ENCODE measurements at places on chromosomes 13 and 19. TPM values are rescaled to one million over a fixed set of nuclear protein-coding genes. Genes with fewer than 3 reads are reported as not detected.
A peak's percentile ranks its signal among the peaks of the same experiment; 100 is the strongest.

DNA sequence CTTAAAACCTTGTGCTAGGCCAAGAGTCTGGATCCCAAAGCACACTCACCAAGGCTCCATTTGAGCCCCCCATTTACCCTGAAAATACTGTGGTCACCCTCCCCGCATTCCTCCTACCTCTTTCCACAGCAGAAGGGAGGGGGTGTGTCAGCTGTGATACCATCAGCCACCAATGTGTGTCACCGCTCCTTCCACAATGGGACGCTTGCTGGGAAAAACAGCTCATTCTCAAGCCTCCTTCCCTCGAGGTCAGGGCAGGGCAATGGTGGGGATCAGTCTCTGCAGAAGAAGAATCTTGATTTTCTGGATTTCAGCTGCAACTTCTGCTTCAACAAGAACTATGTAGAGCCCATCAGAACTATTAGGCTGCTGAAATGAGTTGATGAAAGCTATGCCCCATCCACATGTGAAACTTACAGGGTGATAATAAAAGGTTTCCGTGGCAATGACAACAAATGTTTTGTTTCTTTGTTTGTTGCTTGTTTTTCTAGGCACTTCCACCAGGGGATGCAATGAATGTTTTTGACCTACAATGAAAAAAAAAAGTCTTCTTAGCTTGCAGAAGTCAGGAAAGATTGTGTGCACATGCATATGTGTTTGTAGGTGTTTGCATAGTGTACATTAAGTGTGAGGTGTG lies 26.4 kb upstream of the ZNF507 start:
- H3K4me1 ChIP-seq = no peaks in the 10 kb centered on the region
- H3K4me3 ChIP-seq = no peak overlapping the region
- no peaks in the 10 kb centered on the region for H3K36me3 ChIP-seq

GRCh38 chr13:105965910-105966309 lies 569.6 kb downstream of the EFNB2 start:
- no peaks in the 10 kb centered on the region for H3K4me1 ChIP-seq
- no peak overlapping the region for H3K4me3 ChIP-seq
- DNase-seq = no peak
- H3K36me3 ChIP-seq = no peaks in the 10 kb centered on the region

GRCh38 chr13:89455225-89455624 lies 1784.1 kb downstream of the SLITRK5 start:
- DNase-seq = no peak
- no peaks in the 10 kb centered on the region for H3K36me3 ChIP-seq
- no peak overlapping the region for H3K27ac ChIP-seq

GRCh38 chr13:45915686-45916439 lies 64.3 kb upstream of the SIAH3 start:
- DNase-seq = no peak
- H3K36me3 ChIP-seq = no peaks in the 10 kb centered on the region
- no peaks in the 10 kb centered on the region for H3K27me3 ChIP-seq
- H3K4me3 ChIP-seq = no peak overlapping the region
- H3K4me1 ChIP-seq = no peaks in the 10 kb centered on the region

DNA sequence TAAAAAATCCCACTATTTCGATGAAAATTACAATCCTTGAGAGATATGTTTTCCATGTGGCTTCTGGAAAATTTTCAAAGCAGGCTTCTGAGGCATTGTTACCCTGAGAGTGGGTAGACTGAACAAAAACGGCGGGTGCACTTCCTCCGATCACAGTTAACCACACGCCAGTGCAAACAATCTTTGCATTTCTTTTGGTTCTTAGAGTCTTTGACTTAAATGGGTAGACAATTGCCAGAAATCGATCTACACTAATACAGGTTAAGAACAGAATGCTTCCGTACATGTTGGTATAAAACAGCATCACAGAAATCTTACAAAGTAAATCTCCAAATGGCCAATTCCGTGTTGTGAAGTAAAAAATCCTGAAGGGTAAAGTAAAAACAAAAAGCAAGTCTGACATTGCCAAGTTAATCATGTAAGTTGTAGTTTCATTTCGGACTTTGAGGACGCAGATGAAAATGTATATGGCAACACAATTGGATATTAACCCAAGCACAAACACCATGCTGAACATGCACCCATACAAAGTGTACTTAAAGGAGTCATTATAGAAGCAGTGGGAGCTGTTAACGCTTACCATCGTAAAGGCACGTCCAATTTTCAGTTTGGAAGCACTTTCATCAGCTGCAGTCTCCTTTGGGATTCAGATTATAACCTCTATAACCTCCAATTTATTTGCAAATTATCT lies 927 bp downstream of the LPAR6 start:
- no peak overlapping the region for H3K27ac ChIP-seq
- no peaks in the 10 kb centered on the region for H3K4me1 ChIP-seq
- no peaks in the 10 kb centered on the region for H3K27me3 ChIP-seq
- H3K36me3 ChIP-seq = peaks cover 13% of the 10 kb centered on the region

DNA sequence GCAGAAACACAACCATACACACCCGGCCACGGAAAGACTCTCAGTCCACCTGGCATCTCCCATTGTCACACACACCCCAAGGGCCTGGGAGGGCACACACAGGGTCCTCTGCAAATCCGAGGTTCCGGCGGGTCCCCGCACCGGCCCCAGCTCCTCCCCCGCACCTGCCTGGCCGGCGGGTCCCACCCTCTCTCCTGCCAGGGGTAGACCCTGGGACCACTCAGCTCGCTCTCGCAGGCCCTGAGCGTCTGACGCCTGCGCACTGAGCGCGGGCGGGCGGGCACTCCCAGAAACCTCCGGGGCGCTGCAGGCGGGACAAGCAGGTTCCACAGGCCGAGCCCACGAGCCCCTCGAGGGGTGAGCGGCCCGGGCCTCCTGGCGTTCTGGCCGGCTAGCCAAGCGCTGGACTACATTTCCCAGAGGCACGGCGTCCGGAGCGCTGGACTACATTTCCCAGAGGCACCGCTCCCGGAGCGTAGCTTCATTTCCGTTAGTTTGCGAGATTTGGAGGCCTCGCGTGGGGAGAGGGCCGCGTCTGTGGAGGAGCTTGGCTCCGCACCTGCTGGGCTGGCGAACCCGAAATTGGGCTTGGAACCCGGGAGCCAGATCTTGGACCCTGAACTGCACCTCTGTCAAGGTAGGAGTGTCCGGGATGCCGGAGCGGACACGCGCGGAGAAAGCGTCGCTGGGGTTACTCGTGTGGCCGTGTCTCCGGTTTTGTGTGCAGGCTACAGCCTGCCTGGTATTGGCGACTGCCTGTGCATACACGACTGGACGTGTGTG lies at the start of gene ZNF420:
TSS of gene ZNF420 (plus strand) at position 500 of the 783 bp plus-strand sequence. CDS start 10,686 bp downstream, outside the sequence.
- H3K36me3 ChIP-seq = peaks cover 20% of the 10 kb centered on the region
- H3K4me3 ChIP-seq = peak within 1 kb of the TSS; percentile 90
- peak; percentile 97 for DNase-seq
- peaks cover 4% of the 10 kb centered on the region for H3K4me1 ChIP-seq

The CCDC122 gene
- 5.6 TPM for total RNA-seq

DNA sequence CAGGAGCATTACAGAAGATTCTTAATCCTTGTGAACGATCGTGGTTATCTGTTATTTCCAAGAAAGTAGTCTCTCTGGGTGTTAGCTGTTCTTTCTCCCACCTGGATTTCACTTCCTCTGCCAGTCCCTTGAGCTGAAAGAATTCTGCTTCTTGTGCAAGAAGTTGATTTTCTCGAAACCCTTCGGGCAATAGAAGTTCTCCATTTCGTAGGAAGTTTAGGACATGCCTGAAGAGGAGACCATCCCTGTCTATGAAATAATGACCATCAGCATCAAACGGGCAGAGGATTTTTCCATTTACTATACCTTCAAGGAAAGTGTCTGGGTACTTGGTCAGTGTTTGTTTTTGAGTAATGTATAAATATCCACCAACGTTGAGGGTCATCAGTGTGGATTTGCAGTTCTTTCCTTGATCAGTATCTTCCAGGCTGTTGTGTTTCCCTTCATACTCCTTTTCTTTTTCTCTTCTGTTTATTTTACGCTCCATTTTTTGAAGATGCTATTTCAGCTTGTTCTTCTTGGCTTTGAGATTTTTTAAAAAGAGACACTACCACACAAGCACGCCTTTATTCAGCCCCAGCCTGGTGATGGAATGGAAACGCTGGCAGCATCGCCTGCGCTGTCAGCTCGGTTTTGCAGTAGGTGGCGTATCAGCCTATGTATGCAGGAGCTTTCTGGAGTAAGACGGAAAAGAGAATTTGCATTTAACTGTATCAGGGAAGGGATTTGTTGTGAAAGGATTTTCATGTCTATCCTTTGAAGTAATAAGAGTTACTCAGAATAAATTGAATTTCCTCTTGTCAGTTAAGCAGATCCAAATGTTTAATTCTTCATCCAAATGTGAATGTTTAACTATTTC lies 6.5 kb downstream of the KCTD4 start:
- DNase-seq = peak; percentile 43
- no peaks in the 10 kb centered on the region for H3K27me3 ChIP-seq
- H3K4me1 ChIP-seq = no peaks in the 10 kb centered on the region
- H3K36me3 ChIP-seq = no peaks in the 10 kb centered on the region

The C19orf81 gene
- 11.0 TPM for total RNA-seq

- H3K27ac ChIP-seq = no peak overlapping the region
- no peak overlapping the region for H3K4me3 ChIP-seq
- no peaks in the 10 kb centered on the region for H3K27me3 ChIP-seq
- H3K4me1 ChIP-seq = no peaks in the 10 kb centered on the region
- DNase-seq = peak; percentile 70
Observed at GRCh38 chr19:35468637-35469036, 20.6 kb downstream of the FFAR2 start.

- no peak overlapping the region for H3K27ac ChIP-seq
- DNase-seq = no peak
- H3K27me3 ChIP-seq = no peaks in the 10 kb centered on the region
- H3K4me3 ChIP-seq = no peak overlapping the region
Observed at GRCh38 chr13:72617186-72617585, 110.2 kb downstream of the MZT1 start.

DNA sequence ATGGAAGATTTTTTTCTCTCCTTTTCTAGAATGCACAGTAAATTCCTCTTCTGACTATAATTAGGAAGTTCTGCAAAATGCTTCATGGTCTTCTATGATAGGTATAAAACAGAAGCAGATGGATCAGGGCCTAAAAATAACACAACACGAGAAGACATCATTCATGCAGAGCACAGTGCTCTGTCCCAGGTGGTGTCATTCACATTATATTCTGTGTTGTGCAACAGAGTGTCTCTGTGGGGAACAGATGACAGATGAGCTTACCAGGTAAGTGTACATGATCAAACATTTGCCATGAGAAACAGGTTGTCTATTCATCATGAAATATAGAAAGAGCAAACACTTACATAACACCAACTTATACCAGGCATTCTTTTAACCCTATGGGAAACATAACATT lies 288.3 kb downstream of the KCTD12 start:
- no peaks in the 10 kb centered on the region for H3K36me3 ChIP-seq
- H3K4me3 ChIP-seq = no peak overlapping the region
- H3K27ac ChIP-seq = no peak overlapping the region
- no peaks in the 10 kb centered on the region for H3K4me1 ChIP-seq
- DNase-seq = no peak

The ATP4A gene
- total RNA-seq = 0.24 TPM

The ZNF93 gene
- total RNA-seq = 54.0 TPM

DNA sequence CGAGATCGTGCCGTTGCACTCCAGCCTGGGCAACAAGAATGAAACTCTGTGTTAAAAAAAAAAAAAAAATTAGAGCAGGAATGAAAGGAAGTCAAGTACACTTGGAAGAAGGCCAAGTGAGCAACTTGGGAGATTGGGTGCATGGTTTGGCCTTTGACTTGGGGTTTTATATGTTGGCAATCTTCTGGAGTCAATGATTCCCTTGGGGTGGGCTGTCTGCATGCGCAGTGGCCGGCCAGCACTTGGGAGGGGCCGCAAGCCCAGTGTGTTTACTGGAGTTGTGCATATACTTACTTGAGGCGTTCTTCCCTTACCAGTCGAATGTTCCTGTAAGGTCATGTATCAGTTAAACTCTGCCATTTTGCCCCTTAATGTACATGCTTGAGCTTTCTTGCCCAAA lies 103.9 kb downstream of the FAM216B start:
- H3K27ac ChIP-seq = no peak overlapping the region
- no peaks in the 10 kb centered on the region for H3K27me3 ChIP-seq
- no peak for DNase-seq
- peaks cover 7% of the 10 kb centered on the region for H3K4me1 ChIP-seq
- H3K4me3 ChIP-seq = no peak overlapping the region

The ZNF264 gene
- total RNA-seq = 23.4 TPM

GRCh38 chr13:101085551-101085950 lies 330.8 kb downstream of the NALCN start:
- no peaks in the 10 kb centered on the region for H3K4me1 ChIP-seq
- DNase-seq = no peak

The IL17D gene
- total RNA-seq = 1.6 TPM

- H3K4me3 ChIP-seq = no peak overlapping the region
- H3K27me3 ChIP-seq = no peaks in the 10 kb centered on the region
- no peaks in the 10 kb centered on the region for H3K4me1 ChIP-seq
- no peaks in the 10 kb centered on the region for H3K36me3 ChIP-seq
Observed at GRCh38 chr13:90171649-90172048, 1175.8 kb upstream of the MIR17HG start.

DNA sequence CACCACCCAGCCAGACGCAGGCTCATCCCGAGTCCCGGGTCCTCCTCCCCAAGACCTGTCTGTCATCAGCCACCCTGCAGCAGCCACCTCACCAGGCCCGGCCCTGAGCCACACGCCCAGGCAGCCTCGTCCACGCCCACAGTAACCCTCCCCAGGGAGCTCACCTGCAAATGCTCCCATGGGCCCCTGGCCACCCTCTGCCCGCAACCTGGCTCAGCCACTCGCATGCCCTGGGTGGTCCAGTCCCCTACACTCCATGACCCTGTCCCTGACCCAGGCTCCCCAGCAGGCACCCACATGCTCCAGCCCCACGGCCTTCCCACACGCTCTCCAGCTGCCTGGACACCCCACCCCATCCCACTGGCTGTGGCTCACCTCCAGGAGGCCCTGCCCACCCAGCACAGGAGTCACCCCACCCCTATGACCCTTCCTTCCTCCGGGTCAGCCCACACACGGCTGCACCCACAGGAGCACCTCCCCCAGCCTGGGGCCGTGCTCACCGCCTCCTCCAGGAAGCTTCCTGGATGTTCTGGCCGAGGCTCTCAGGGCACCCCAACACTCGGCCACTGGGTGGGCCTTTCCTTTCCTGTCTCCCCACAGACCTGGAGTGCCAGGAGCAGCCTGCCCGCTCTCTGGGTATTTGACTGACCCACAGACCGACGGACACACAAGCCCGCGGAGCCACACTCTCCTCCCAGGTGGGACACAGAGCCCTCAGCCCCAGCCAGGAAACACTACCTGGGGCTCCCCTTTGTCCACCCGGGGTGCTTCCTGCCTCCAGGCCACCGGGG lies 3.6 kb downstream of the TMEM259 start:
- H3K27ac ChIP-seq = no peak overlapping the region
- no peak for DNase-seq
- no peaks in the 10 kb centered on the region for H3K4me1 ChIP-seq
- peaks cover 2% of the 10 kb centered on the region for H3K36me3 ChIP-seq
- peak overlapping the region; percentile 56 for H3K4me3 ChIP-seq
- no peaks in the 10 kb centered on the region for H3K27me3 ChIP-seq

- DNase-seq = no peak
- H3K4me3 ChIP-seq = no peak overlapping the region
- H3K36me3 ChIP-seq = peaks cover 5% of the 10 kb centered on the region
- no peaks in the 10 kb centered on the region for H3K27me3 ChIP-seq
- peaks cover 7% of the 10 kb centered on the region for H3K4me1 ChIP-seq
Observed at GRCh38 chr19:18440936-18441803, 3.2 kb upstream of the ISYNA1 start.

The KIR3DL1 gene
- total RNA-seq = not detected

- H3K27ac ChIP-seq = no peak overlapping the region
- no peak overlapping the region for H3K4me3 ChIP-seq
- peak; percentile 74 for DNase-seq
- H3K4me1 ChIP-seq = no peaks in the 10 kb centered on the region
Observed at GRCh38 chr19:35555301-35556005, 8.0 kb downstream of the ATP4A start.

The KLK3 gene
- total RNA-seq = not detected

The ZNF253 gene
- total RNA-seq = 51.0 TPM

Data from H9 (cell line).